Activated CD8-positive, alpha-beta T cell treated with anti-CD3 and anti-CD28 coated beads, Interleukin-2, amount 10 ng/mL, durations not matched to agents 7 days and 5 days (primary cell): ENCODE measurements at places on chromosomes 6 and 20. TPM values are rescaled to one million over a fixed set of nuclear protein-coding genes. Genes with fewer than 3 reads are reported as not detected.

UBD gene
- total RNA-seq = not detected

RAB32 gene
- not detected for total RNA-seq

SLC17A9 gene
- 69.7 TPM for total RNA-seq

PDE7B gene
- total RNA-seq = 0.34 TPM

CRISP3 gene
- total RNA-seq = not detected

PPP1R10 gene
- total RNA-seq = 92.8 TPM
